ENCODE measurements at places on chromosomes 7 and 10. TPM values are rescaled to one million over a fixed set of nuclear protein-coding genes. Genes with fewer than 3 reads are reported as not detected.

DNA sequence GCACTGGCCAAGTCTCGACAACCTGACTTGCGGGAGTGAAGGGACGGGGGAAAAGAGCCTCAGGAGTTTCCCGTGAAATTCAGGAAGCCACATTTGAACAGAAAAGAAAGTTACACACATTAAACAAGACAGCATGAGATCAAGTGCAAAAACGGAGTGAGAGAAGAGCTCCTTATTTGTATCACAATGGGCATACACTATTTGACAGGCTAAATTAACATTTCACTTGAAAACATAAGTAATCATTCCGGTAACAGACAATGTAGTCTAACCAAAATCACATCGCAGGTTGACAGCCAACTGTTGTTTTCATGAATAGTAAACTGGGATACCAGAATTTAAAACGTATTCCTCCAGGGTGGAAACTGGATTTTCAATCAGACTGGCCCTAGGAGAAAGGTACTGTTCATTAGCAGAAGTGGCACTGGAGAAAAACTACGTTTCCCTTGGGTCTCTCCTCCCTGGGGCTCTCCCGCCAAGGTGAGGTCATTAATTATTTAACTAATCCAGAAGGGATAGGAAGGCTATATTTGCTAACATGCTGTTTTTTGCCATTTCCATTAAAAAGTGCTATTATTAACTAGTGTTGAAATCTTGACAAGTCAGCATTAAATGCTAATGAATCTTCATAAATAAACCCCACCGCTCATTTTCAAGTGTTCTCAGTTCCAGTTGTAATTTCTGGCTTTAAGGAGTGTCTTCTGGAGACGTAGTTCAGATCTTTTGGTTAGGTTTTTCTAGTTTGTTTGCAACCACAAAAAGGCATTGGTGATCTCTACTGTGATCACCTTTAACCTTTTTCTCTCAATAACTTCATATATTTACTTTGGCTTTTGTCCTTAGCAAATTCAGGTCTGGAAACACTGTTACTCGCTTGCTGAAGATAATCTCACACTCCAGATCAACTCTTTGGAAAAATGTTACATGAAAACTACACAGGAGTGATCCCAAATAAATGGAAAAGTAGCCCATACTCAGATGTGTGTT is 25.1 kb downstream of the RHEB start:
- DNase-seq = no peak
- H3K36me3 ChIP-seq = peaks cover 11% of the 10 kb centered on the region
- peak overlapping the region; percentile 47 for H3K27ac ChIP-seq
- H3K4me3 ChIP-seq = no peak overlapping the region

GRCh38 chr10:80946073-80946472 is 408.4 kb downstream of the SH2D4B start:
- no peaks in the 10 kb centered on the region for H3K36me3 ChIP-seq
- DNase-seq = no peak
- H3K4me3 ChIP-seq = no peak overlapping the region

HYAL4 gene
- not detected for total RNA-seq

MMP21 gene
- not detected for total RNA-seq
